ENCODE measurements at places on chromosomes 1 and 21.
A peak's percentile ranks its signal among the peaks of the same experiment; 100 is the strongest.

GRCh38 chr21:43373362-43374227, 53.3 kb downstream of the SIK1 start:
- DNase-seq, result no peak

- DNase-seq, result no peak
Measured at GRCh38 chr1:220044678-220045355, 1.5 kb downstream of the EPRS1 start.

DNA sequence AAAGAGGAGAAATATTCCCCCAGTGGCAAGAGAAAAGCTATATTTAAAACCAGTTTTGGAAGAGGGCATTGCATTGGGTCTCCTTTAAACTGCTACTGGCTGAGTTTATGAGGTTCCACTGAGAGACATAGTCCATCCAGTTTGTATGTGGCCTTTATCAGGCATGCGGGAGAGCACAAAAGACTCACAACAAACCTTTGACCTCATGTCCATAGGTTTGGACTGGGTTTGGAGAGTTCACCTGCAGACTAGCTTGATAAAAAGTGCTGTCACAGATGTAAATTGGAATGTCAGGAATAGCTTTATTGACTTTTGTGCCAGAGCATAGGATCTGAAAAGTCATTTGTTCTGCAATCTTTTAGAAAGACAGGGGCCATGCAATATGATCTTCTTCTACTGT, 131.0 kb upstream of the NRIP1 start:
- DNase-seq, result no peak

DNA sequence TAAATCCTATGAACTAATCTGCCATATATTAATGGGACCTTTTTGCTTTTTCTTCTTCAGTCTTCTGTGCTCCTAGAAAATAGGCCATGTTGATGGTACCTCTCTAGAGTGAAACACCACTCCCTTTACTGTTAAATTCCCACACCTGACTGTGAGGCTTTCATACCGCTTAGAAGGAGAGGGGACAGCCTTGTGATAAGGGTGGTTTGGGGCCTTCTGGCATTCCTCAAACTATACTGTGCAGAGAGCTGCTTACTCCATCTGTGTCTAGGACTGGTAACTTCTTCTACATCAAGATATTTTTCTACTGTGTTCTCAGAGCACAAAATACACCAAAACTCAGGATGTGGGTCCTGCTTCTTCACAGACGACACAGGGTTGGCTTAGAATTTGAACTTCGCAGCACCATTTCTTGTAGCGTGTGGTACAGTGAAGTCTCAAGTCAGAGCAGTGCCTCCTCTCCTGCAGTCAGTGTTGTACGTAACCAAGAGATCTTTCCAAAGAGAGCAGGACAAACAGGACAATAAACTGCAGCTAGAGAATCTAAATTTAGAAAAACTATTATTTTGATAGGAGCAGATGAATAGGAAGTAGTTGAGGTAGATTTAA, 43.8 kb downstream of the MACO1 start:
- no peak for DNase-seq

DNA sequence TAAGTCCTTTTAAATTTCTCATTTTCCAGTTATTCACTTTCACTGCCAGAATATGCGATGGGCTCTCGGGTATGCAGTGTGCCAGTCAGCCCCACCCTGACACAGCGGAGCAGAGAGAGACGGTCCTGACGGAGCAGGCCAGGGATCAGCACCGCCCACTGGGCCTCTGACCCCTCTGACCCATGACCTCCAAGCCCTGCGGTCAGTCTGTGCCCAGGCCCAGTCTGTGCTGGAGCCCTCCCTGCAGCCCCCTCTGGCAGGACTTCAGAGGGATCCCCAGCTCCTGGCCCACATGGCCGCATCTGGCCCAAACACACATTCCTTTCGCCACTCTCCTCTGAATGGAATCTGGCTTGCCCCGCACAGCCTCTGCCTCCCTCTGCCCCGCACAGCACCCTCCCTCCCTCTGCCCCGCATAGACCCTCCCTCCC, 43.4 kb upstream of the COL6A2 start:
- no peak for DNase-seq

DNA sequence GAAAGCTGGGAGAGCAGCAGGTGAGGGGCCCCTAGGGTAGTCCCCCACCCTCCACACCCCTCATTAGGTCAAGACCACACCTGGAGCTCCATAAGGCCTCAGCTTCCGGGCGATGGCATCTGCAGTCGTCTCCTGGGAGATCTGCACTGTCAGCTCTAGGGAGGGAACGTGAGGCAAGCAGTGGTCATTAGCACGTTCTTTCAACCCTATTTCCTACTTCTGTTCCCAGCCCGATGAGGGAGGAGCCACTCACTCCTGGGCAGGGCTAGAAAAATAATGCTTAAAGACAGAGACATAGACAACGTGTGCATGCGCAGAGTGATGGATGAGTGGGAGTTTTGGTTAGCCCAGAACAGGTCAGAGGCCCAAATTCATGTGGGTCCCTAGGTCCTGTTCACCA, 9.7 kb downstream of the KDF1 start:
- no peak for DNase-seq

GRCh38 chr1:54292002-54292911, 92.3 kb downstream of the MRPL37 start:
- DNase-seq, result no peak

DNA sequence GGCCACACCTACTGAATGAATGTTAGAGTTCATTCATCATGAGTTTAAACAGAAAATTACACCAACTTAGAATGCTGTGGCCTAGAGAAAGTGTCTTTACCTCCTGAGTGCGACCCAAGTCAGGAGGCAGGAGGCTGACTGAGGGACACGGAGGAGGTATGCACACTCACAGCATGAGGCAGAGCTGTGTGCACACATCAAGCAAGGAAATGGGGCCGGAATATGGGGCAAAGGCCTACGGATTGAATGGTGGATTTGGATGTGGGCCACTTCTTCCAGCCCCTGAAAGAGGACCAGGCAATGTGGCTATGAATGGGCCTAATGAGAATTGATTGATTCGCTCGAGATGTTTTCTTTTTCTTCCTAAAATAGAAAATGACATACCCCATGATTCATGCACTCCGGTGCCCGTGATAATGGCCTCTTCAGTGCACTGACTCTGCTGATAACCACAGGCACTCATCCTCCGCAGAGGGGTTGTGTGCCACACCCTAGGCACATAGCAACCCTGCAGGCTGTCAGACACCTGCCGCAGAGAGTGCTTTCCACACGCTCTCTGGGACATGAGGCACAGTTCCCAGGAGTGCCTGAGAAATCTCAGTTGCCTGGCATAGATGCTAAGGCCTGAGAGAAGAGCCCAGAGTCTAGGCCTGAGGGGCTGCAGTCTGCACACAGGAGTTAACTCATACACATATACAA, 155.5 kb downstream of the GLUL start:
- no peak for DNase-seq

DNA sequence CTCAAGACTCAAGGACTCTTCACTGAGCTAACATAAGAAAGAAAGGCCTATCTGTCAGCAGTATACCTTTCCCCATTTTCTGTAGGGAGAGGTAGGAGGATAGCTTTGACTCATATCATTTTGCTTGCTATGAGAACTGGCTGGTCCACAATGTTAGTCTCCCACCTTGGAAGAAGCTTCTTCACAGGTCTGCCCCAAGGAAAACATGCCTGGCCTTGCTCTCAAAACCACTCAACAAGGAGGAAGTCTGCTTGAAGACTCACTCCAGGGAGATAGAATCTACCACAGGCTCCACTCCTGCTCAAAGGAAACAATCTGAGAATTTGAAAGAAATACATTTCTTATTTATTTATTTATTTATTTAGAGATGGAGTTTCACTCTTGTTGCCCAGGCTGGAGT, 29.5 kb upstream of the LAMC1 start:
- no peak for DNase-seq

DNA sequence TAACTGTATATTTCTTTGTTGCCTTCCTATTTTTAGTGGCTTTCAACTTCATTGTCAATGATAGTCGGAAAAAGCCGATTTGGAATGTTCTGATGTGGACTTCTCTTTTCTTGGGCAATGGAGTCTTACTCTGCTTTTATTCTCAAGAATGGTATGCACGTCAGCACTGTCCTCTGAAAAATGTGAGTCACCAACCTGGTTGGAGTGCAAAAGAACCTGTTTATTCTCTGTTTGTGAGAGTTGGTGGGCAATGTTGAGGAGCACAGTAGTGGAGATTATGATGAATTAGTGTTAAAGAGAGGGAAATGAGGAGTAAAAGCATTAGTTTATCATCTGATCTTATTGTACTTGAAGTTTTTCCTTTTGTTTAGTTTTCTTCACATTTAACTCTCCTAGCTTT, 14.5 kb upstream of the AXDND1 start:
- no peak for DNase-seq

- no peak for DNase-seq
Measured at GRCh38 chr1:3217979-3218679, 149.1 kb downstream of the PRDM16 start.

- DNase-seq, result no peak
Measured at GRCh38 chr1:237112663-237113062, 70.7 kb downstream of the RYR2 start.

DNA sequence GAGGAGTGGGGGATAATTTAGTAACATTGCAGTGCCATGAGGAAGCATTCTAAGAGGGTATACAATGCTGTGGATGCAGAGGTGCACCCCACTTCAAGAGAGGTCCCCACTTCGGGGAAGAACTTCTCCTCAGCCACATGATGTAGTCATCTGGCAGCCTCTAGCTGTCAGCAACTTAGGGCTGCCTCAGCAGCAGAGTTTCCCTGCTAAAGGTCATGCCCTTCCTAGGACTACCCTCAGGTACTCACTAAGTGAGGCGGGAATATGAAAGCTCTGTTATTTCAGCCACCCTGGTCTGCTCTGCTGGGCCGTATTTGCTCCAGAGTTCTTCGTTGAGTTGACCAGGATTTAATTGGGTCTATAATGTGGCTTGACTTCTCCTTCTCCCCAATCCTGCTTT, 41.9 kb upstream of the NGF start:
- DNase-seq, result no peak

- no peak for DNase-seq
Measured at GRCh38 chr1:1283821-1284220, 3.6 kb downstream of the SCNN1D start.

DNA sequence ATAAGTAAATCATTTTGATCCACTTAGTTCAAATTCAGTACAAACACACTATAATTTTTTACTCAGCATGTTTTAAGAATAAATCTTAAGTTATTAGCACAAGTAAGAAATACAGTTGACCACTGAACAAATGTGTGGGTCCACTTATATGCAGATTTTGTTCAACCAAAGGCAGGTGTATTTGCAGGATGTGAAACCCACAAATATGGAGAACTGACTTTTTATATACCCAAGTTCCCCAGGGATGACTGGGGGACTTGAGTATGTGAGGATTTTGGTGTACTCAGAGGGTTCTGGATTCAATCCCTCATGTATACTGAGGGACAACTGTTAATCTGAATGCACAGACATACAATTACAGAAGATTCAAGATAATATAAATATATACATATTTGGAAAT, 25.7 kb upstream of the ERICH3 start:
- no peak for DNase-seq

- DNase-seq, result no peak
Measured at GRCh38 chr1:93882269-93882668, 3.3 kb upstream of the DNTTIP2 start.

- DNase-seq, result peak; percentile 59
Measured at GRCh38 chr1:170530972-170531757, 801 bp upstream of the GORAB start.

GRCh38 chr21:46080171-46081021, 17.5 kb upstream of the COL6A2 start:
- peak; percentile 71 for DNase-seq

GRCh38 chr1:19023787-19024186, 67.3 kb upstream of the IFFO2 start:
- no peak for DNase-seq

- DNase-seq, result no peak
Measured at GRCh38 chr21:28427394-28428022, 565.2 kb downstream of the LTN1 start.

- DNase-seq, result no peak
Measured at GRCh38 chr1:43586136-43586731, 55.6 kb downstream of the PTPRF start.

DNA sequence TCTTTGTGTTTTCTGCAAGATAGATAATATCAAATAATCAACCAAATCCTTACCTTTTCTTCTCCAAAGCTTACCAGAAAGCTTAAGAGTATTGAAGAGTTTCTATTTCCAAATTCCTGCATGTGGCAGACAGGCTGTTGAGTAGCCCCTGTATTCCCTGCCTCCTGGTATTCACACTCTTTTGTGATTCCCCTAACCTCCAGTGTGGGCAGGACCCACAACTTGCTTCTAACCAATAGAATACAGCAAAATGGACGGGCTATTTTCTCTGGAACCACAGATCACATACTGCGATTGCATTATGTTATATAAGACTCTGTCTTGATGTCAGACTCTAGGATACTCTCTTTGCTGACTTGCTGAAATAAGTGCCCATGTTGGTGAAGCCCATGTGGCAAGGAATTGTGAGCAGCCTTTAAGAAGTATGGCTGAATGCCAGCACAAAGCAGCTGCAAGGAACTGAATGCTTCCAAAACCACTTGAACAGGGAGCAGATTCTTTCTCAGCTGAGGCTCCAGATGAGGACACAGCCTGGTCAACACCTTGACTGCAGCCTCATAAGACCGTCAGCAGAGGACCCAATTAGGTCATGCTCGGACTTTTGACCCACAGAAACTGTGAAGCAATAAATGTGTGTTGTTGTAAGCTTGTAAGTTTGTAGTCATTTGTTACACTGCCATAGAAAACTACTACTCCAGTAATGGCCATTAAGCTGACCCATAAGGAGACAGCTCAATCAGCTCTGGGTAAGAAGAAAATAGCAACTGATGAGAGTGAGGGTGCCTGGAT, 47.9 kb upstream of the PLXNA2 start:
- DNase-seq, result no peak

DNA sequence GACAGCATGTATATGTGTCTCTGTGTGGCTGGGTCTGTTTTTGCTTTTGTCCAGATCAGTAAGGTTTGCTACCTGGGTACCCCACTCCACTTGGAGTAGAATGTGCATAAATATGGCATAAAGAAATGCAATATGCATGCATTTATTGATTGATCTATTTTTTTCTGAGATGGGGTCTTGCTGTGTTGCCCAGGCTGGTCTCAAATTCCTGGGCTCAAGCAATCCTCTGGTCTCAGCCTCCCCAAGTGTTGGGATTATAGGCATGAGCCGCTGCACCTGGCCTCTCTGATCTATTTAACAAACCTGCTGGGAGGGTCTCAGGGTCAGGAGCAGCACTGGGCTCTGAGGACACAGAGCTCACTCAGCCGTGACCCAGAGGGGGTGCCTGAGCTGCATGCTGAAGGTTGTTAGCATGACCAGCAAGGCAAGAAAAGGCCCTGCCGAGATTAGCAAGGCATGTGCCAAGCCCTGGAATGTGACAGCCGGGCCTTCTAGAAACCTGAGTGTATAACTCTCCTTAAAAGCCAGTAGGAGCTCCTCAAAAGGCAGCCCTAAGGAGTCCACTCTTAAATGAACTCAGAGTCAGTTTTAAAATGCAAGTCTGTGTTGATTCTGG, 22.5 kb downstream of the PCSK9 start:
- DNase-seq, result no peak

Measured in uterus (tissue), 4 donors.